ENCODE measurements at places on chromosomes 1 and 21.

GRCh38 chr1:203328714-203329122 lies 22.2 kb downstream of the FMOD start:
- no peak for DNase-seq

DNA sequence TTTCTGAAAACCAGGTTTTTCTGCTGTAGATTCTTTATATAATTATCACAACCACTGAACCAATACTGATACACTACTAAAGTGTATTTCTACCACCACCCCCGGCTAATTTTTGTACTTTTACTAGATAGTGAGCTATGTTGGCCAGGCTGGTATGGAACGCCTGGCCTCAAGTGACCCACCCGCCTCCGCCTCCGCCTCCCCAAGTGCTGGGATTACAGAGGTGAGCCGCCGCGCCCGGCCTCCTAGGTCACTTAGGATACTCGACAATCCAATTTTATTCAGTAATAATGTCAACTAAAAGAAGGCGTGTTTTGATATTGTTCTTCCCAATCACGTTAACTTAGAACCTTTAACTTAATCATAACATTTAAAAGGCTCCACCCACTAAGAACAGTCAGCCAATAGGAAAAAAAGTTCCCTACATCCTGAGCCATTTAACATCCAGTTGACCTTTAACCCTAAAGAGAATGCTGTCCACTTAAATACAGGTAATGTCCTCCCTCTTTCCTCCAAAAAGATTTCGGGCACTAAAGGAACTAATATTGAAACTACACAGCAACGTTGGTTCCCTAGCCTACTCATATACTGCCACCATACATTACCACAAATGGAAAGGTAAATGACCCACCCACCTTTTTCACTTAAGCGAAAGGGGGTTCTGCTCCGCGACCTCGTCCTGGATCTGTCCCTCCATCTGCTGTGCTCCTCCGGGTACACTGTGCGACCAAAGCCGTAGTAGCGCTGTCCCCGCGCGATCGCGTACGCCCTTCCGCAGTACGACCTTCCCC lies 1.2 kb downstream of the RSRP1 start:
- no peak for DNase-seq

DNA sequence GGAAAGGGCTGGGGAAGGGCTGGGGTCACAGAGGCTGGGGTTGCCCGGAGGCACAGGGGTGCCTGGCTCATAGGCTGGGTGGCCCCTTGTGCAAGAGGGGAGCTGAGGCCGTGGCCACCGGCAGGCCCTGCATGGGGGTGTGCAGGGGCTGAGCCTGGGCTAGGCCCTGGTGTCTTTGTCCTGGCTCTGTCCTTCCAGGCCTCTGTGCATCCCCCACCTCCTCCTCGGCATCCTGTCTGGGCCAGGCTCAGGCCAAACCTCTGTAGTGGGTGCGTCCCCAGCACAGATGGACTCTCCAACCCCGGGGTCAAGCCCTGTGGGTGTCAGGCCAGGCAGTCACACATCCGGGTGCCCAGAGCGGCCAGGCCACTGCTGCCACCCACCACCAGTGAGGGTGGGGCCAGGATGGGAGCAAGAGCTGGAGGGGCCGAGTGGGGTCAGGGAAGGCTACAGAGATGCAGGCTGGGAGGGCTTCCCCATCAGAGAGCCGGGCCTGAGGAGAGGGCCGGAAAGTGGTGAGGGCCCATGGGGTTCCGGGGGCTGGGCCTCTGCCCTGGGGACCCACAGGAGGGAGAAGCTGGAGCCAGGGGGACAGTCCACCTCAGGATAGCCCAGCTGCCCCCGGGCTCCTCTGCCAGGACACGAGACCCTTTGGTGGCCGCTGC lies 19.4 kb downstream of the PANK4 start:
- DNase-seq: no peak

DNA sequence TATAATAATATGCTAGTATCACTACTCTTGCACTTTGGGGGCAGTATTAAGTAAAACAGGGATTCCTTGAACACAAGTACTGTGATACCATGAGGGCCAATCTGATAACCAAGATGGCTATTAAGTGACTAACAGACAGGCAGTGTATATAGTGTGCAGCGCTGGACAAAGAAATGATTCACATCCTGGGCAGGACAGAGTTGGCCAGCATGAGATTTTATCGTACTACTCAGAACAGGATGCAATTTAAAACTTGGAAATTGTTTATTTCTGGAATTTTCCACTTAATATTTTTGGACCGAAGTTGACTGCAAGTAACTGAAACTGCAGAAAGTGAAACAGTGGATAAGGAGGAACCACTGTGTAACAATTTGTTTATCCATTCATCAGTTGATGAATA lies 74.6 kb downstream of the DNTTIP2 start:
- no peak for DNase-seq

DNA sequence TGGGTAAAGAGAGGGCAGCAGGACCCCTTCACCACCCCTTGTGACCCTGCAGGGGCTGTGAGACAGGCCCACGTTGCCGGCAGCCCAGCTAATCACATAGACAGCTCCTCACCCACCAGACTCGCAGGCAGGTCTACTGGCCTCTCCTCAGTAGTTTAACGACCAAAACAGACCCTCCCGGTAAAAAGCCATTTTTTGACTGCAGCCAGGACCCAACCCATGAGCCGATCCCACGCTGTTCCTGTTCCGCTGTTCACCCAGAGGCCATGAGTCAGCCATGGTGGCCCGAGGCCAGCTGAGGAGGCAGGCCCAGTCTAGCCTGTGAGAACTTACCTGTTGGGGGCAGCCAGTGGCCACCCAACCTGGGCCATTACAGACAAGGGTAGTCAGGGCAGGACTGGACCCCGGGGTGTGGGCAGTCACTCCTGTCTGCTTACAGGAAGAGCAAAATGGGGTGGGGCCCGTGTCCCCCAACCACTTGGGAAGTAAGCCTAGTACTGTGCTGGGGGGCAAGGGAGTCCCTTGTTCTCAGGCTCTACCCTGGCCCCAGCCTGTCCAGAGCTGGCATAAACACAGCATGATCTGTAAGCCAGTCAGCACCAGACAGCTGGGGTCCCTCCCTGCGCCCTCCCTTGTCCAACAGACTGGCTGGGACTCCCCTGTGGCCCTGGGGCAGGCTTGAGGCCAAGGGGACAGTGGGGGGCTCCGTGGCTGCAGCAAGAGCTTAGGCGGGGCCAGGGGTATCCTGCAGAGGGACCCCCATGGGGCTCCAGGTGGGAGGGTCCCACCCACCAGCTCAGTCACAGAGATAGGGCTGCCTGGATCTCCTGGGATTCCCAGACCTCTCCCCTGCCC lies 61.9 kb downstream of the WNT9A start:
- no peak for DNase-seq

DNA sequence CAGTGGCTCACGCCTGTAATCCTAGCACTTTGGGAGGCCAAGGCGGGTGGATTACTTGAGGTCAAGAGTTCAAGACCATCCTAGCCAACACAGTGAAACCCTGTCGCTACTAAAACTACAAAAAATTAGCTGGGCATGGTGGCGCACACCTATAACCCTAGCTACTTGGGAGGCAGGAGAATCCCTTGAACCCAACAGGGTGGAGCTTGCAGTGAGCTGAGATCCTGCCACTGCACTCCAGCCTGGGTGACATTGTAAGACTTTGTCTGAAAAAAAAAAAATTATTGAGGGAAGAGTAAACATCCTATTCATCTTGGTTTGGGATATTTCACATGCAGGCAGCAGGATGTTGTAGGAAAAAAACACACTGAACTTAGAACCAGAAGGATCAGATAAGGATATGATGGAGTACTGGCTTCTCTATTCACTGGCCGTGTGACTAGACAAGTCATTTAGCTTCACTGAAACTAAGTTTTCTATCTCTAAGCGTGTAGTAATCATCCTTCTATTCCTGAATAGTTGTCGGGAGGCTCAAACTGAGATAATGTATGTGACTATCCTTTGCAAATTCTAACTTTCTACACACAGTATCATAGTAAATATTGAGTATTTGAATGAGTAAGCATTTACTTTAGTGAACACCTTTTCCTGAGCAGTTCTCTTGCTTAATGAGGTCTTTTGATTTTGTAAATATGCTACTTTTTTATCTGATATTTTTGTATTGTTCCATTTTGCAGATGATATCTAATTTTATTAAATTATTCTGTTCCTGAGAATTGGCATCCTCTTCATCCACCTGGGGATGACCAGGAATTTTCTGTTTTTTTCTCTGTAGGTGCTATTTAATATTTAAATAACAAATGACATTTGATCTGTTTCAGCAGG lies 18.2 kb downstream of the CAP1 start:
- DNase-seq: no peak

DNA sequence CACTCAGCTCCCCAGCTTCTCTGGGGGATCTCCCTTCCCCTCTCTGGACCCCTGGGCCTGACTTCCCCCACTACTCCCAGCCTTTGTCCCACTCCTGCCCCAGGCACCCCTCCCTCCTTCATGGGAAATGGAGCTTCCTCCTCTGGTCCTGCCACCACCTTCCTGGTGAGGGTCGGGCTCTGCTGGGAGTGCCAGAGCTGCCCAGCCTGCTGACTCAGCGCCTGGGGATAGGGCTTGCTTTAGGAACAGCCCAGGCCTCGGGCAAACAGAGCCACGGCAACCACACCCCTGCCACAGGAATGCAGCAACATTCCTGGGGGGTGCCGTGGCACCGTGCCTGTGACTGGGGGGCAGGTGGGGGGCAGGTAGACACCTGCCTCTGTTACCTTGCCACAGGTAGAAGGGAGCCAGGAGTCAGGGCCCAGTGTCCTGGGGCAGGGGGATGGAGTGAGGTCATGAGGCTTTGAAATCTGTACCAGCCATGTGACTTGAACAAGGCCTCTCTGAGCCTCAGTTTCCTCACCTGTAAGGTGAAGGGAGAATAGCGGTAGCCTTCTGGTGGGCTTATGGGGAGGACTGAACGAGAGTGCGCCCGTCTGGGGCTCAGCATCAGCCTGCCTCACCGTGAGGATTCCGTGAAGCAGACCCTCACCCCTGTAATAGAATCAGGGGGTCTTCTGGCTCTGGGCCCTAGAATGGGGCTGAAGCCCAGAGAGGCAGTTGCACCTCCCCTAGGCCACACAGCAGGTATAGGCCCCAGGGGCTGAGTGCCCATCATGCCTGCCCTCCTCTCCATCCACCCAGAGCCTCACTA lies 17.8 kb upstream of the EPHA2 start:
- no peak for DNase-seq

GRCh38 chr1:13702425-13703127 lies 2.6 kb downstream of the PRDM2 start:
- DNase-seq: peak; percentile 4

DNA sequence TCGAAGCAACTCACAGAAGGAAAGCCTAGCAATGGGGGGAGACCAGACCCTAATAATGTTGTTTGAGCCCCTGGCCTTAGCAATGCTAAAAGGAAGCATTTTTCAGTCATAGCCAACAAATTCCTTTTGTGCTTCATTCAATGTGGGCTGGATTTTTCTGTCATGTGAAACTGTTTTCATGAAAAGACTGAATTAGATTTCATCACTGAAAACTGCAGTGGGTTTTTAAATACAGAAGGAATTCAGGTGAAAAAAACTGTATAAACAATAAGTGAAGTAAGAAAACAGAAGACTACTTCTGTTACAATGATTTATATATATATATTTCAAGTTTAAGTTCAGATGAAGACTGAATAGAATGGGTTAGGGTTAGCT lies 204.8 kb downstream of the SMYD3 start:
- DNase-seq: no peak

DNA sequence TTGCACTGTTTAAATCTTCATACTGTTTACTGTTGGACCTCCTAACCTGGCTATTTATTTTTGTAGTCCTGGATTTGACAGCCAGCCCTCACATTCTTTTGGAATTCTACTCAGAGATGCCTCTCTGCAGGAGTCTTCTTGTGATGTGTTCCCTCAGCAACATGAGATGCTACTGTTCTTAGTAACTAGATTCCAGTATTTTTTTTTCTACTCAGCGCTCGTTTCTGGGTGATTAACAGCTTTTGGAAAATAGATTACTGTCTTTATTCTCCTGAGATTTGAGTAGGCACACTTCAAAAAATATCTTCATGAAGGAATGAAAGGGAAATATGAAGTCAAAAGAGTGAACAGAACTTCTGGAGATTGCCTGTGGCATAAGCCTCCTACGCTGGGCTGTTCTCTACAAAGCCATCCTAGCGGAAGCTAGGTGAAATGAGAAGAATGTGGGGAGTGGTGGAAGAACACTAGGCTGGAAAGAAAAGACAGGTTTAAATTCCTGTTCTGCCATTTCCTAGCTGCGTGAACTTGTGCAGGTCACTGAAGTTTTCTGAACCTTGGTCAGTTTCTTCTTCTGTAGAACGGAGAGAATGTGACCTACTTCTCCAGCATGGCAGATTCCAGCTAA lies 75.9 kb downstream of the LRRC8C start:
- DNase-seq: no peak

DNA sequence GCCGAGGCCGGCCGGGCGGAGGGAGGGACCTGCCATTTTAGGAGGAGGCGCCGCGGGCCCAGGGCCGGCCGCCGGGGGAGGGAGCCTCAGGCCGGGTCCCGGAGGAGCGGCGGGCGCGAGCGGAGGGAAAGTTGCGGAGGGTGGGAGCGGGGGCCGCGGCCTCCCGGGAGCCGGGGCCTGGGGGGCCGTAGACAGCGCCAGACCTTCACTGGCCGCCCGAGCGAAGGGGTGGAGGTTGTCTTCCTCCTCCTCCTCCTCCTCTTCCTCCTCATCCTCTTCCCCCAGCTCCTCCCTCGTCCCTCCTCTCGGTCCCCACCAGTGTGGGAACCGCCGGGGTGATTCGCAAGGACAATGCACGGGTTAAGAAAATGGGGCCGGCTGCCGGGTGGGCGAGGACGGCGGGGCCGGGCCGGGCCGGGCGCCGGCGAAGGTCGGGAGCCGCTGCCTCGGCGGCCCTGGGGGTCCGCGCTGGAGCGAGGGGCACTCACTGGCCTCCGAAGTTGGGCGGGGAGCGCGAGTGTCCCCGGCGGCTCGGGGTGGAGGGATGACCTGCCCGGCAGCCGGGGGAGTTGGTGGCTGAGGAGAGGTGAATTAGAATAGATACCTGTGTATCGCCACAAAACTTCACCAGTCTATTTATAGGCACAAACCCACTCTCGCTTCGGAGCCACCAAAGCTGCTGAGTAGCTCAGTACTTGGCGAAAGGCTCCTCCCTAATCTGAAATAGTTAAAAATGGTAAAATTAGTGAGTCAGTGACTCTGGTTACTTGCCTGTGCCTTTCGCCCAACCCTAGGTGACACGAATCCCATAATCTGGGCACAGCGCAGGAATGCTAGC lies 1.3 kb downstream of the DYRK1A start:
- no peak for DNase-seq

DNA sequence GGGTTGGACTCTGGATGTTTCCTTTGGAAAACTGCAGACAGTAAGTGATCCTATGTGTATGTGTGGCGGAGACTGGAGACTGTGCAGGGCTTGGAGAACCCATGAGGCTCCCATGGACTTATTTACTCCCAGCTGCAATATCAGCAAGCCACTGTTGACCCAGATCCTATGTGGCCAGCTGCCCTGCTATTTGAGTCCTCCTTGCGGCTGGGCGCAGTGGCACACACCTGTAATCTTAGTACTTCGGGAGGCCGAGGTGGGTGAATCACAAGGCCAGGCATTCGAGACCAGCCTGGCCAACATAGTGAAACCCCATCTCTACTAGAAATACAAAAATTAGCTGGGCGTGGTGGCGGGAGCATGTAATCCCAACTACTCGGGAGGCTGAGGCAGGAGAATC lies 83.5 kb downstream of the TLR5 start:
- DNase-seq: no peak

GRCh38 chr1:31912839-31913239 lies 25.3 kb downstream of the PTP4A2 start:
- DNase-seq: no peak

GRCh38 chr1:160071289-160071688 lies 1.3 kb upstream of the KCNJ10 start:
- no peak for DNase-seq

- no peak for DNase-seq
Measured at GRCh38 chr1:12548279-12548972, 69.6 kb downstream of the DHRS3 start.

- DNase-seq: no peak
Measured at GRCh38 chr1:25648681-25649440, 32.3 kb downstream of the MAN1C1 start.

All from stimulated activated CD8-positive, alpha-beta memory T cell treated with anti-CD3 and anti-CD28 coated beads, Interleukin-7, amount 100 ng/mL, for 1 hour (primary cell).